NCI-H460 (cell line): ENCODE measurements at places on chromosomes 1 and 21.

GRCh38 chr1:2413495-2414296 is 1.3 kb upstream of the PEX10 start:
- DNase-seq: no peak

GRCh38 chr21:42456457-42456856 is 39.6 kb downstream of the RSPH1 start:
- no peak for DNase-seq

DNA sequence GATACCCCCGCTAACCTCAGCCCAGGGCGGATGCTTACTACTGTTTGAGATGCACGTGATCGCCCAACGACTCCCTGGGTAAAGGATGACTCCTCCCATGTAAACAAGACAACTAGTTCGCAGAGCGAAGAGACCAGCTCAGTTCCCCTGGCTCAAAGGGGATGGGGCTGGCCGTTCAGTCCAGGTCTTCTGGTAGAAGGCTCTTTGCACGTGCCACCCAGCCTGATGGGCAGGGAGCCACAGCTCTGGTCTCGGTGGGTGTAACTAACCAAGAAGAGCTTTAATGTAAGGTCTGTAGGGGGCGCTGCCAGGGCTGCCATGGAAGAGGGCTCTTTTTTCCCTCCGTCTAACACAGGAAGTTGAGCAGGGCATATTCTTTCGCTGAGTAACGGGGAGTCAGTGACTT is 49.4 kb upstream of the PARP1 start:
- DNase-seq: no peak

DNA sequence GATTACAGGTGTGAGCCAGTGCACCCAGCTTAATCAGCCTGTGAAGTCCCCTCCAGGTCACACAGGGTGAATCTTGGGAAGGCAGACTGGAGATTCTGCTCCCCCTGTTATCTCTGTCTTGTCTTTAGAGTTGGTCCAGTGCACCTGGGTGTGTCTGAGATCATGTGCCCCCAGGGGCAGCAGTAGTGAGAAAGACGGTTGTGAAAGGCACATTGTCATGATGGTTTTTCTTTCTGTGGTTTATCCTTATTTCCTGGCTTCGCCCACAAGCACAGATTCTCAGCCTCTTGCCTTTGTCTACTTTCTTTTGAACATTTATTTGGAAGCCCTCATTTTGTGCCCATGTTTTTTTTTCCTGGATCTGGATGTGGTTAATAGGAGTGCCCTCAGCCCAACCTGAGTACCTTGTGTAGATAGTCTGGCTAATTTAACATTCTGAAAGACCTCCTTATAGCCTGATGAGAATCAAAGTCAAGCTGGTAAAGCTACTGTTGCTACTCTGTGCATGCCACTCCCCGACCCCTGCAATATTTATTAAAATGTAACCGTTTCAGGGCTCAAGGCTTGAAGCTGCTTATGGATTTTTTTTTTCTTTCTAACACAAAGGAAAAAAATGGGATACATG is 23.7 kb downstream of the UCK2 start:
- no peak for DNase-seq

- DNase-seq: no peak
Observed at GRCh38 chr21:40686526-40686925, 160.4 kb downstream of the DSCAM start.
